T-helper 22 cell (primary cell): ENCODE measurements at places on chromosomes 6 and 20.

DNA sequence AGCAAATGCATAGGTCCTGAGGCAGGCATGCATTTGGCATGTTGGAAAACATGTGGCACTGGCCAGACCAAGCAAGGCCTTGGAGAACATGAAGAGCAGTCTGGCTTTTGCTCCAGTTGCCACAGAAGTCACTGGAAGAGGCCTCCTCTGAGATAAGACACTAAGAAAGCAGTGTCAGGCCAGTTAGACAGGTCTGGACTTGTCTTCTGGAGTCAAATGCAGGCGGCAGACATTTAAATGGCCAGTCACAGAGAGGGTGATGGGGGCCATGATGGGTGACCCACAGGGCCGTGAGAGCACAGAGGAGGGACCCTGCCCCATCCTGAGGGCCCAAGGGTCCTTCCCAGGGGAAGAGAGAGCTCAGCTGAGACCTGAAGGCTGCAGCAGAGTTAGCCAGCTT, 26.7 kb upstream of the ADA start:
- DNase-seq: no peak

GRCh38 chr6:138230759-138231380, 12.6 kb upstream of the PBOV1 start:
- no peak for DNase-seq

- DNase-seq: no peak
Observed at GRCh38 chr6:12479881-12480280, 189.7 kb downstream of the EDN1 start.

DNA sequence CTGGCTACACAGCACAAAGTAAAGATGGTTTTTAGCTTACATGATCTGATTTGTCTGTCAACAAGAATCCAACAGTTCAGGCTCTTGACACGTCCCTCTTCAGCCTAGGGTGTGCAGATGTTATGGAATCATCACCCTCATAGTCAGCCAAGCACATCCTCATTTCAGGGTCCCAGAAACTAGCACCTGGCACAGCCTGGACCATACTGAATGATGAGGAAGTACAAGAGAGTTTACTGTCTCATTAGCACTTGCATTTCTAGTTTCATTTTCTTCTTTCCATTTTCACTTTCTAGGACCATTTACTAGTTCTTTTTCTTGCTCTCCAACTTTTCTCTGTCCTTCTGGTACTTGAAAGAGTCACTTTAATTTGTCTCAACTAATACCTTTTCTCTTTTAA, 6.5 kb downstream of the RIPOR2 start:
- DNase-seq: no peak

GRCh38 chr6:106913676-106914280, 60.8 kb downstream of the CD24 start:
- no peak for DNase-seq

- no peak for DNase-seq
Observed at GRCh38 chr20:58440021-58440767, 51.2 kb downstream of the VAPB start.

DNA sequence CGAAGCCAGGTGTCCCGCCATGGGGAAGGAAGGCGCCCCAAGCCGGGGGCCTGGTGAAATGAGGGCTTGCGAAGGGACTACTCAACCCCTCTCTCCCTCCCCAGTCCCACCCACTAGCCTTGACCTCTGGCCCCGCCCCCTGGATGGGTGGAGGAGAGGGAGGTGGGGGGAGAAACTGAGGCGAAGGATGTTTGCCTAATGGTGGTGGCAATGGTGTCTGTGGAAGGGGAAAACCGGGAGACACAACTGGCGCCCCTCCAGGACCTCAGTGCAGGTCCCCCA, at the start of gene POU5F1:
POU5F1 (minus strand) TSS at position 83 of the 282 bp plus-strand sequence; CDS start at position 21, 62 bp downstream.
- no peak for DNase-seq

- DNase-seq: no peak
Observed at GRCh38 chr6:95978230-95978629, 37.5 kb upstream of the FUT9 start.

DNA sequence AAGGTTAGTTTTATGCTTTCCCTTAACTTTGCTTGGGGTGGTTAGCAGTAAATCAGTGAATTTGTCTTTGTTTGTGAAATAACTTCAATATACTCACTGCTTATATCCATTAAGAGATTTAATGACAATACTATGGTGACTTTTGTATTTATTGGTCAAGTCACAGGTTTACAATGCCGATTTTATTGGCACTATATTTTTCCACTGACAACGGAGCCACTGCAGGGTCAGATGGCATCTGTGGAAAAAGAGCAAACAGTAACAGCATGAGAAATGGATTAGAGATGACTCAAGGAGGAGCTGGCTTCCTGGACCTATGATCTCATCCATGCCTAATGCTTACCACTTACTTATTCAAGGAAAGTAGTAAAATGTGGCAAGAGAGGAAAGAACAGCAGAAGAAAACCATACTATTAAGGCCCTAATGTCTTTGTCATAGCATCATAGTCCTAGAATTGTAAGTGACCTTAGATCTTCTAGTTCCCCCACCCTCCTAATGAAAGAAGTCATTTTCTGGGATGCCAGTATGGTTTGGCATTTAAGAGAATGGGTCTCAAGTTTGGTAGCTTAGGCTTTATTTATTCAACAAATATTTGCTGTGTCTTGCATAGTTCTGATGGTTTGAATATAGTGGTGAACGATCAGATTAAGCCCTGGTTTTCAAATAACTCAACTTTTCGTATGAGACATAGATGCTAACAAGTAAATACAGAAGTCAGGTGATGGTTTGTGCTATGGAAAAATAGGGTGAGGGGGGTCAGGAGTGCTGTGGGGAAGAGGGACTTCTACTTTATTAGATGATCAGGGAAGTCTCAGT, 18.5 kb downstream of the RNF144B start:
- no peak for DNase-seq

DNA sequence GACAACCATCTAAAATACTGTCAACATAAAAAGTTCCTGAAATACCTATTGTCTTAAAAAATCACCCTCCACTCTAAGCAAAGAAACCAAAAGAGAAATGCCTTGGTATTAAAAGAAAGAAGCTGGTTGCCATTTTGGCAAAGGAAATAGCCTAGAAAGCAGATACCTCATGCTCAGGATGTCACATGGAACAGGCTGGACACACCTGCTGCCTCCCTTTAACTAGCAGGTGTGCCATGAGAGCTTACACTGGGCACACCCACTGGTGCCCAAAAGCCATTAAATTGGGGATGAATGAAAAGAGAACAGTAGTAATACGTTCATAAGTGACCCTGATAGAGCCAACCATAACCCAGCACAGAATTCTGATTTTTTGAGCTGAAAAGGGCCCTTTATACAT, 1.5 kb downstream of the SLC23A2 start:
- no peak for DNase-seq

DNA sequence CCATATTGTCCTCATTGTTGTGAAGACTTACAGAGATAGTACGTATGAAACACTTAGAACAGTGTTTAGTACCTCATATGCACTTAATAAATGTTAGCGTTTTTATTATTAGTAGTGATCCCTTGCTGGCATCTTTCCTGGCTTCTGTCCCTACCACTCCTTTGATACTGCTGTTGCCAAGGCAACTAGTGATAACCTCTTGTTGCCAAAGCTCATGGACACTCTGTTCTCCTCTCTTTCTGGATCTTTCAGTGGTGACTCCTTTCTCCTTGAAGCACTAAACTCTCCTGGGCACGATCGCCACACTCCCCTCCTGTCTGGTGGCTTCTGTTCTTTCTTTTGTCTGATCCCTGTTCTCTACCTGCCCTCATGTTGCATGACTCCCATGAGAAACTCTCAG, 83.5 kb downstream of the FOXO3 start:
- DNase-seq: no peak

GRCh38 chr6:131096786-131097185, 33.7 kb upstream of the EPB41L2 start:
- no peak for DNase-seq

DNA sequence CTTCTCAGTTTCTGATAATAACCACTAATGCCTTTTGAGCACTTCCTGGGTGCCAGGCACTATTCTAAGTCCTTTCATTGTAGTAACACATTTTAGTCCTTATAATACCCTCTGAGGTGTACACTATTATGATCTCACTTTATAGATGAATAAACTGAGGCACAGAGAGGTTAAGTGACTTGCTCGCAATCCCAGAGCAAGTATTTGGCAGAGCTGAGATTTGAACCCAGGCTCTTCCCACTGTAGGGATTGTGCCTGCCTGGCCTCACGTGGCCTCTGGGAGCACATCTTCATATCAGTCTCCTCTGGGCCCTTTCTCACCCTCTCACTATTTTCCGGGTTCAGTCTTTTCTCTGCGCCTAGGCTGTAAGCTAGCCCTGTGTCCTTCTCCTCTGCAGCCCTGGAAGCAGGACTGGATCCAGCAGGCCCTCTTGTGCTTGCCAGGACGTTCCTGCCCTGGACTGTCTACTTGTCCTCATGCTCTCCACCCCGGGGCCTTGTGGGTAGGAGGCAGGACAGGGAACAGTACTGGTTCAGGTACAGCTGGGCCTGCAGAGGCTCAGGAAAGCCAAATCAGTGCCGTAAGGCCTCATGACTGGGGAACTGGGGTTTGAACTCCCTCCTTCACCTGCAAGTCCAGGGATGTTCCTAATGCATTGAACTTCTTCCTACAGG, 139.6 kb downstream of the VEGFA start:
- no peak for DNase-seq

DNA sequence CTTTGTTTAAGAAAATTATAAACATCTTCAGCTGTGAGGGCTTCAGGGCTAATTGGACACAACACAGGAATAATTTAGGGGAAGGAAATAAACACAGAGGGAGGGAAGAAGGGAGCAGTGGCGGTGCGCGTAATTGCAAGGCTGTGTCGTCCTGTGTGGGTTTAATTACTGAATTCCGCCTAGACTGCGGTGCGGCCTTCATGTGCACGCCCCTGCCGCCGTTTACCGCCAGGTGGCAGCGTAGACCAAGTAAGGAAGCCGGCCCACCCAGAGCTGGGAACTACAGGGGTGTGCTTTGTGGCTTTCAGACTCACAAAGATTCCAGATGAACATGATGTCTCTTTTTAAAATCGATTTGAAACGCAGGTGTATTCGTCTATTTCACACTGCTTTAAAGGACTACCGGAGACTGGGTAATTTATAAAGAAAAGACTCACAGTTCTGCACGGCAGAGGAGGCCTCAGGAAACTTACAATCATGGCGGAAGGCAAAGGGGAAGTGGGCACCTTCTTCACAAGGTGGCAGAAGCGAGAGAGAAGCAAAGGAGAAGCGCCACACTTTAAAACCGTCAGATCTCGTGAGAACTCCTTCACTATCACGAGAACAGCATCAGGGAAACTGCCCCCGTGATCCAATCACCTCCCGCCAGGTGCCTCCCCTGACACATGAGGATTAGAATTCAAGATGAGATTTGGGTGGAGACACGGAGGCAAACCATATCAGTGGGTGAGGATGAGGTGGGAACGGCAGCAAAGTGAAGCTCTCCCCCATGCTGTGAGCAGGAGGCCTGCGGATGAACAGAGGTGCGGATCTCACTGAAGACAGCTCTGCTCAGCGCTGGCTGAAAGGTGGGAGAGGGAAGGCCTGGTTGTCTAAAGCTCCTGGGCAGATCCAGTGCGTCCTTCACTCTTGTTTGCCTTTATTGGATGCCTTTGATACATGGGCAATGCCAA, 222.0 kb upstream of the PDE10A start:
- DNase-seq: no peak

- DNase-seq: no peak
Observed at GRCh38 chr20:376750-377149, 3.8 kb upstream of the TRIB3 start.

DNA sequence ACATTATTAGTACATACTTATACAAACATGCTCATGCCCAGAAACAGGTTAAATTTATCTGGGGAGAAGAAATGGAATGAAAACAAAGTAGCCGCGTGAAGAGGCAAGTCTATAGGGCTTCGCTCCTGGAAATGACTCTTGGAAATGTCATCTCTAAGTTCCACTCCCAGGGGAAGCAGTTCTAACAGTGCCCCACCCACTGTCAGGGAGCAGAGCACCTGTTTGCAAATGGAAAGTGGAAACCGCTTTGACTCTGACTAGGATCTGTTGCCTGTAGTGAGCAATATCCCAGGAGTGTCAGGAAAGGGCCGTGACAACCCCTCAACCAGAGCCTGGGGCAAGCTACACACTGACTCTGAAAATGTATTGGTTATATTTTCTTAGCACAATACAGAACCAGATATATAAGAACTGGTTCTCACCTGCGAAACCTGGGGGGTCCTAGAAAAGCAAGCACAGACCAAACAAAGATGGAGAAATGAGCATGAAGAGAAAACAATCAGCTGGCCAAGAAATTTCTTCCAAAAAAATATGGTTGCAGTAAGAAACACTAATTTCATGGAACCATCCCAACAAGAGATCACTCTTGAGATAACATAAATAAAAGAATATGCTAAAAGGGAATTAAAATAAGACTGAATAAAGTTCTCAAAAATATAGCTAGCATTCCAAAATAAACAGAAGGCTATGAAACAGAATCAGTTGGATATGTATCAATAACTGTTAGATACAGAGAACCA, 47.5 kb upstream of the CRISP1 start:
- DNase-seq: no peak

DNA sequence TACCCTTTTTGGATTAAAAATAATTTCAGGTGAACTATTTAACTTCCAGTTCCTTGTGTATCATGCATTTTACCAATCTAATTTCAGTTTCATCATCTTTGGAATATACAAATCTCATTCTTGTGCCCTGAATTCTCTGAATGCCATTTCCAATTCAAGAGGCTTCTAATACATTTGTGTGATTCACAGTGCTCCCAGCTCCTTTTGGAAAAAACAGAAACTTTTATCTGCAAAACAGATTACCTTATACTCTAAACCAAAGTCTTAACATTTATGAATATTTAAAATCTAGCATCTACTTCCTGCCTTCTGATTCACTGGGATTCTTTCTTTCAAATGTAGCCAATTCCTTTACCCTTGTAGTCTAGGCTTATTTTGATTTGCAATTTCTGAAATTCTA, 11.1 kb upstream of the PEX7 start:
- no peak for DNase-seq

- no peak for DNase-seq
Observed at GRCh38 chr6:29255530-29255929, 46.0 kb upstream of the OR14J1 start.

GRCh38 chr20:63706027-63706695, 1.6 kb downstream of the ARFRP1 start:
- DNase-seq: no peak

DNA sequence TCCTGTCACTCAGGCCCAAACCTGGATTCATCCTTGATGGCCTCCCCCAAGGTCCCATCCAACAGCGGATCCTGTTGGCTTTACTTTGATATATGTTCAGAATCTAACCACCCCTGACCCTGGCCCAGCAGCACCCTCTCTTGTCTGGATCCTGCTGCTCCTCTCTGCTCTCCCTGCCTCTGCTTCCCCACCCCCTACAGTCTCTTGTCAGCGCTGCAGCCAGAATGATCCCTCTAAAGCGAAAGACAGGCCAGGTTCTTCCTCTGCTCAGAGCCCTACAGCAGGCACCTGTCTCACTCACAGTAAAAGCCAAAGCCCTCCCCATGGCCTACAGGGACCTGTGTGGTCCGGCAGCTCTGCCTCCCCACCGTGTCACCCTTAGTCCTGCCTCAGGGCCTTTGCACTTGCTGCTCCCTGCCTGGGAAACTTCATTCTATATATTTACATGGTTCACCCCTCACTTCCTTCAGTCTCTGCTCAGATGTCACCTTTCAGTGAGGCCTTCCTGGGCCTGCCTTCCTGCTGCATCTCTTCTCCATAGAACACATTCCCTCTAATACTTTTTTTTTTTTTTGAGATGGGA, 37.4 kb upstream of the KCNB1 start:
- DNase-seq: no peak

- no peak for DNase-seq
Observed at GRCh38 chr6:125307964-125308615, 6.3 kb upstream of the HDDC2 start.

GRCh38 chr6:4999586-4999985, 4.3 kb downstream of the RPP40 start:
- no peak for DNase-seq
